ENCODE measurements at places on chromosomes 7 and 10.
A peak's percentile ranks its signal among the peaks of the same experiment; 100 is the strongest.

- no peak for DNase-seq
These were observed 53.1 kb downstream of the VPS41 start for GRCh38 chr7:38855867-38856266.

DNA sequence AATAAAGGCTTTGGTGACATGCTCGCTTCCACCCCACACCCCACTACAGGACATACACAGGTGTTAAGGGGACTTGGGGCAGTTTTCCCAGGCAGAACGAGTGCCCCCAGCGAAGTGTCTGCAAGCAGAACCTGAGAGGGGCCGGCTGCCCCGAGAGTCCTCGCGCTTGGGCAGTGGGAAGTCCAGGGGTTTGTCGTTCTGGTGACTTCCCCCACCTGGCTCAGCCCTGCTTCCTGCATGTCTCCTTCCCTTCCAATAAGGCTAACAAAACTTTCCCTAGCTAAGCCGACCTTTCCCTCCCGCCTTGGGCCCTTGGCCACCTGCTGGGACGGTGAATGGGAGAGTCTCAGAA is 916 bp downstream of the VWA2 start:
- DNase-seq: no peak

GRCh38 chr10:124985162-124985561 is 43.2 kb downstream of the ZRANB1 start:
- DNase-seq: no peak

DNA sequence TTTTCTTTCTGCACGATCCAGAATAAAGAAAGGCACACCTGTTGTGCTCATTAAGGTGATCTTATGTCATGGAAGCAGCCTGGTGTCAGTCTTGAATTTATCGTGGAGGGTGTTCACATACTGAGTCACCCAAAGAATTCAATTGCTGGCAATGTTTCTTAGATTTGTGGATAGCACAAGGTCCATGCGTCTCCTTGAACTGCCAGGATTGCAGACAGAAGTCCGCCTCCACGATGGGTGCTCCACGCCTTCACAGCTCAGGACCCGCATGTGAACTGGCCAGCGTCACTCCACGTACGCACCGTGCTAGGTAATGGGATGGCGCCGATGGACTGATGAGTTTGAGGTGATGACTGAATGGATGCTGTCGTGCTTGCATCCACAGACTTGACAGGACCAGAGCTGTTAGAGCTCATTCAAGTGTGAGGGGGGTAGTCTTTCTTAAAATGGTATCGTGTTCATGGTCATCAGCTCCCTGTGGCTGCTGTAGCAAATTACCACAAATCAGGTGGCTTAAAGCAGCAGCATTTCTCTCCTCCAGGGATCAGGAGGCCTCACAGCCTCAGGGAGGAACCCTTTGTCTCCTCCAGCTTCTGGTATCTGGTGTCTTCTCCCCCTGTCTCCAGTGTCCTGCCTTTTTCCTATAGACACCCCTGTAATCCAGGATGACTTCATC is 65.4 kb upstream of the DNAJB6 start:
- no peak for DNase-seq

DNA sequence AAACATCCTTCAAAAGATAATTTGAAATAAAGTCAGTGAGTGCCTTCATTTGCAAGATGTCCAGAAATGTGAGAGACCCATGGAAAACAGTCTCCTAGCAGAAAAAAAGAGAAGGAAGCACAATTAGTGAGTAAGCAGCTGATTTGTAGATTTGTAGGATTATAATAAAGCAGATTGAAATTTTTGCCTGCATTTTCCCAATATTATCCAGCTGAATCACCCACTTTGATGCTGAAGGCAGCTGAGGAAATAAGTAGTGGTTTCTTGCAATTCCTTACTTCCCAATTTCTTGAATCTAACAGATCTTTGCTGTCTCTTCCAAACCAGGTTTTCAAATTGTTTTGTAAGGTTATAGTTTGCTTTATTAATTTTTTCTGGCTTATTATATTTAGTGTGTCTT is 181.4 kb downstream of the GNAT3 start:
- no peak for DNase-seq

- no peak for DNase-seq
These were observed 29.1 kb downstream of the EZH2 start for GRCh38 chr7:148854983-148855382.

DNA sequence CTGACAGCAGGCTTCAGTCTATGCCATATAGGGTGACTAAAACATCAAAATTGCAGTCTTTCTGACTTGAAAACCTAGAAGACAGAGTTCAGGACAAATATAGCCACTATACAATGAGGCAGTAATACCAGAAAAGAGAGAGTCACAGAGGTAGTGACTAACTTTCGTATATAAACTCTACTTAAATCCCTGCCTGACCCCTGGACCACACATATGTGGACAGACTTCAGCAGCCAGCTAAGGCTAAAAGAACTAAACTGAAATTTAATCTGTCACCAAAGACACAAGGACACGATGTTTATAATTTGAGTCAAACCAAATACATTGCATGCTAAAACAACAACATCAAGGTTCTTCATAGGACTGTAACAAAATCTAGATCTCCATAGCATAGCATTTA is 64.6 kb upstream of the MACROH2A2 start:
- no peak for DNase-seq

- DNase-seq: no peak
These were observed 1.9 kb upstream of the ZNF212 start for GRCh38 chr7:149237502-149237901.

- DNase-seq: no peak
These were observed 17.6 kb downstream of the ANXA11 start for GRCh38 chr10:80187465-80188409.

DNA sequence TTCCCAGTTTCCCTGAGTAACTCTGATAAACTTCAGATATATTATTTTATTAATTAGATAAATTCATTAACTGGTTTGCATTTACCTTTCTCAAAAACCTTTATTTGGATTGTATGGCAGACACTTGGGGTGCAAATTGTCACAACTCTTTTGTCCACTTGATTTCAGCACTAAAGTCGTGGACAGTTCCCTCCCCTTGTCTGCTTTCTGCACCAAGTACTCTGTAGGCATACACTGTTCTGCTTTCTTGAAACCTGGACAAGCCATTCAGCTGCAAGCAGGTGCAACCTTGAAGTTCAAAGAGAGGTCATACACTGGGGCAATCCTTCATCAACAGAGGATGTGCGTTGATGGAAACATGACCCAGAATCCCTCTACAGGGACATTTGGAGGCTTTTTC is 162.9 kb downstream of the ARL5B start:
- DNase-seq: peak; percentile 12

GRCh38 chr10:7239312-7239985 is 171.4 kb downstream of the SFMBT2 start:
- DNase-seq: no peak

Measured in HuH-7 (cell line).